ENCODE measurements at places on chromosomes 5 and 9. TPM values are rescaled to one million over a fixed set of nuclear protein-coding genes. Genes with fewer than 3 reads are reported as not detected.

The NR6A1 gene
- total RNA-seq, result not detected

The PRRX2 gene
- not detected for total RNA-seq

The TRPM6 gene
- not detected for total RNA-seq

The SLC2A8 gene
- total RNA-seq, result 2.3 TPM

DNA sequence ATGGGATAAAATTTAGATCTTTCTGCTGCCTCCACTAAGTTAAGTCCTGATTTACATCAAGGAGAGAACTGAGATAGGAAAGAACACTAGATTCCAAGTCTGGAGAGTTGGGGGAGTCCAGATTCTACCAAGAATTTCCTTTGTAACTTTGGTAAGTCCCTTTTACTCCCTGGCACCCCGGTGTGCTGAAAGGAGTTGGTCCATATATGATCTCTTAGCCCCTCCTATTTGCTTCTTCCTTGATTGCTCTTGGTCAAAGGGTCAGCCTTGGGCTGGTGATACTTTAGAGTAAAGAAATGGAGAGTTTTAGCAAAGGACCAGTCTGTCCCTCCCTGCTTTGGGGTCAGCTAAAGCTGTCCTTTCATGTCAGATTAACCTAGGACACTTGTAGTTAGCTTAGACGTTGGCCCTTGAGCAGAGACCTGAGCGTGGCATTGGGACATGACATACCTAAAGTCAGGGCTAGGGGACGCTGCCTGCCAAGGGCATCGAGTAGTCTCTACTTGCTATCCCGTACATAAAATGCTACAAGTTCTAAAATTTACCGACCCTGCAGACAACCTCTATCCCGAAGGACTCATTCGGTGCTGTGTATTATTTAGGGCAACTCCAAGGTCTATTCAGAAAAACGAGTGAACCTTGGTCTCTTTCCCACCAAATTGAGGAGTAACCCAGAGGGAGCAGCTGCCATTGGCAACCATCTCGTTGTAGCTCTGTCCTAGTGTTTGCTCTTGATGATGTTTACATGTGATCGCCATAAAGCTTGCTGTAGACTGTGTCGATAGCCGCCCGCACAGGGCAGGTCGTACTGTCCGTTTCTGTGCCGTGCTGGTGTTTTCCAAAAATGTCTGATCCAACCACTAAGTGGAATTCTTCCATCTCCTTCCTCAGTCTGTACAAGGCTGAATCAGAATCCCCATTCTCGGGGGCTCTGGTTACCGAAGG, 94.4 kb downstream of the PDE6A start:
- no peak overlapping the region for H3K4me3 ChIP-seq
- H3K27me3 ChIP-seq, result no peaks in the 10 kb centered on the region
- DNase-seq, result no peak
- H3K36me3 ChIP-seq, result no peaks in the 10 kb centered on the region

- H3K27ac ChIP-seq, result no peak overlapping the region
- no peak for DNase-seq
- H3K36me3 ChIP-seq, result no peaks in the 10 kb centered on the region
- H3K27me3 ChIP-seq, result no peaks in the 10 kb centered on the region
- H3K4me1 ChIP-seq, result no peaks in the 10 kb centered on the region
These were observed 283.7 kb downstream of the ZNF608 start for GRCh38 chr5:124462751-124463150.

DNA sequence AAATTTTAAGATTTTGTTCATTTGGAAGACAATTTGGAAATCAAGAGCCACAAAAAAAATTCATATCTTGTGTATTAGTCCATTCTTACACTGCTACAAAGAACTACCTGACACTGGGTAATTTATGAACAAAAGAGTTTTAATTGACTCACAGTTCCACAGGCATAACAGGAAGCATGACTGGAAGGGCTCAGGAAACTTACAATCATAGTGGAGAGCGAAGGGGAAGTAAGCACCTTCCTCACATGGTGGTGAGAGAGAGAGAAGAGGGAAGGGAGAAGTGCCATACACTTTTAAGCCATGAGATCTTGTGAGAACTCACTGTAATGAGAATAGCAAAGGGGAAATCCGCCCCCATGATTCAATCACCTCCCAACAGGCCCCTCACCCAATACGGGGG, 274.4 kb downstream of the KCNN2 start:
- DNase-seq, result no peak
- no peak overlapping the region for H3K4me3 ChIP-seq
- no peak overlapping the region for H3K27ac ChIP-seq
- no peaks in the 10 kb centered on the region for H3K36me3 ChIP-seq
- no peaks in the 10 kb centered on the region for H3K4me1 ChIP-seq
- H3K27me3 ChIP-seq, result no peaks in the 10 kb centered on the region

GRCh38 chr5:62077823-62078550, 228.0 kb upstream of the KIF2A start:
- no peaks in the 10 kb centered on the region for H3K27me3 ChIP-seq
- no peaks in the 10 kb centered on the region for H3K36me3 ChIP-seq
- no peak overlapping the region for H3K4me3 ChIP-seq
- no peak overlapping the region for H3K27ac ChIP-seq
- no peaks in the 10 kb centered on the region for H3K4me1 ChIP-seq

DNA sequence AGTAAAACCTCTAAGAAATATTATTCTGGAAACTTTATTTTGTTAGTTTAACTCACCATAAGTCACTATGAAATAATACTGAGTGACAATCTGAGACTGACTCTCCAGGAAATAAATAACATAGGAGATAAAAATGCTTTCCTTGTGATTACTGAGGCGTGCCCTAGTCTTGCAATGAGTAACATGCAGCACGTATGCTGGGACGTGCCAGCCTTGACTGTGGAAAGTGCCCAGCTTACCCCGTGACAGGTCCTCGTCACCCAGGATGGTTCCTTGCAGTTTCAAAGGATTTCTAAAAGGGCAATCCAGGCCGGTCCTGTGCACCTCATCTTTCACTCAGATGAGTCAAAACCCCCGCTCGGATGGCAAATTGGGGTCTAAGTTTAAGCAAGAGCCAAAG, 720.8 kb upstream of the ADAMTS16 start:
- no peaks in the 10 kb centered on the region for H3K4me1 ChIP-seq
- H3K36me3 ChIP-seq, result no peaks in the 10 kb centered on the region
- no peaks in the 10 kb centered on the region for H3K27me3 ChIP-seq

- no peak overlapping the region for H3K27ac ChIP-seq
- no peaks in the 10 kb centered on the region for H3K27me3 ChIP-seq
- no peaks in the 10 kb centered on the region for H3K36me3 ChIP-seq
- DNase-seq, result no peak
These were observed 70.5 kb upstream of the RAD23B start for GRCh38 chr9:107212613-107213012.

DNA sequence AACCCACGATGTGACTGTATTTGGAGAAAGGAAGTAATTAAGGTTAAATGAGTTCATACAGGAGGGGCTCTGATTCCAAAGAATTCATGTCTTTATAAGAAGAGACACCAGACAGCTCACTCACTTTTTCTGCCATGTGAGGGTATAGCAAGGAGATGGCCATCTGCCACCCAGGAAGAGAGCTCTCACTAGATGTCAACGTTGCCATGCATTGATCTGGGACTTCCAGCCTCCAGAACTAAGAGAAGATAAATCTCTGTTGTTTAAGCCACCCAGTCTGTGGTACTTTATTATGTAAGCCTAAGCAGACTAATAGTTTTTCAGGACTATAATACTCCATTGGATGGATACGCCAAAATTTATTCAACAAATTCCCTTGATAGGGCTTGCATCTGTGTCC, 89.8 kb upstream of the RAD23B start:
- DNase-seq, result no peak
- H3K36me3 ChIP-seq, result no peaks in the 10 kb centered on the region
- no peak overlapping the region for H3K27ac ChIP-seq

DNA sequence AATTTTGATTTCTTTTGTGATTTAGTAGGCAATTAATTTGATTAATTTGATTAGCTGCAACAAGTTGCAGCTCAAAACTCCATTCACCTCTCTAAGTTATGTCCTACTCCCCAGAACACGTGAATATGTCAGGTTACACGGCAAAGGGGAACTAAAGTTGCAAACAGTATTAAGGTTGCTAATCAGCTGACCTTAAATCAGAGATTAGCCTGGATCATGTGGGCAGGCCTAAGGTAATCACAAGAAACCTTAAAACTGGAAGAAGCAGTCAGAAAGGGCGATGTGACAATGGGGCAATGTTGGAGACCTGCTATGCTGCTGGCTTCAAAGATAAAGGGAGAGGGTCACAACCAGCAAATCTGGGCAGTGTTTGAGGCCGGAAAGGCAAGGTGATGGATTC, 47.3 kb upstream of the ANXA1 start:
- no peak for DNase-seq
- no peak overlapping the region for H3K27ac ChIP-seq
- H3K27me3 ChIP-seq, result no peaks in the 10 kb centered on the region
- H3K4me1 ChIP-seq, result no peaks in the 10 kb centered on the region
- H3K4me3 ChIP-seq, result no peak overlapping the region

GRCh38 chr5:148849461-148849860, 23.1 kb downstream of the ADRB2 start:
- H3K27me3 ChIP-seq, result no peaks in the 10 kb centered on the region
- no peak overlapping the region for H3K4me3 ChIP-seq
- no peaks in the 10 kb centered on the region for H3K36me3 ChIP-seq
- H3K27ac ChIP-seq, result peak overlapping the region; percentile 30

- H3K27me3 ChIP-seq, result no peaks in the 10 kb centered on the region
- H3K4me3 ChIP-seq, result no peak overlapping the region
- H3K36me3 ChIP-seq, result no peaks in the 10 kb centered on the region
- DNase-seq, result no peak
- H3K27ac ChIP-seq, result no peak overlapping the region
These were observed 113.4 kb downstream of the CMYA5 start for GRCh38 chr5:79803007-79803406.

GRCh38 chr5:170114271-170114670, 8.6 kb downstream of the FOXI1 start:
- DNase-seq, result no peak
- no peaks in the 10 kb centered on the region for H3K4me1 ChIP-seq
- no peaks in the 10 kb centered on the region for H3K36me3 ChIP-seq

GRCh38 chr5:137636830-137637714, 98.8 kb downstream of the KLHL3 start:
- H3K4me1 ChIP-seq, result no peaks in the 10 kb centered on the region
- no peaks in the 10 kb centered on the region for H3K27me3 ChIP-seq
- H3K36me3 ChIP-seq, result no peaks in the 10 kb centered on the region
- H3K27ac ChIP-seq, result no peak overlapping the region
- DNase-seq, result no peak

GRCh38 chr5:6926491-6927038, 213.3 kb downstream of the TENT4A start:
- no peak for DNase-seq
- H3K27ac ChIP-seq, result no peak overlapping the region

DNA sequence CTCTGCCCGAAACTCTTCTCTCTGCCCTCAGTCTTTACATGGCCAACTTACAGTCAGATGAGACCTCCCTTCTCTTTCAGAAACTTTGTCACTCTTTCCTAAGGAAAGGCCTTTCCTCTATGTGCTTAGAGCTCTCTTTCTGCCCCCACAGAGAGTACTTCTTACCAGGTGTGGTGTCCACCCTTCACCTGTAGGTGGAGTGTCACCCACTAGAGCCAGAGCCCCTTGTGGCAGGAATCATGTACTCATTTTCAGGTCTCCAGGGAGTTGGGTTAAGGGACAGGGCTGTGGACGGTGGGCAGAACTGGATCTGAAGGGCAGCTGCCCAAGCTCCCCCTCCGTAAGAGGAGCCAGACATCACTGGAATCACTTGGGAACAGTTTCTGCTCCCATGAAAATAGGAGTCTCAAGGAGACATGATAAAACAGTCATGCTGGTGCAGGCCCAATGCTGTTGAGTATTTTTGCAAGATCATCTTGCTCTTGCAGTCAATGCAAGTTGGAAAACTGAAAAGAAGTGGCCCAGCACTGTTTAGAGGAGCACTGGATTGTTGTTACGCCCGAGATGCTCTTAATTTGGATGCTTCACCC, 436.7 kb downstream of the ZSWIM6 start:
- H3K27me3 ChIP-seq, result peaks cover 1% of the 10 kb centered on the region
- H3K4me1 ChIP-seq, result no peaks in the 10 kb centered on the region
- H3K27ac ChIP-seq, result no peak overlapping the region
- H3K4me3 ChIP-seq, result no peak overlapping the region
- no peak for DNase-seq

- H3K36me3 ChIP-seq, result no peaks in the 10 kb centered on the region
- H3K4me3 ChIP-seq, result no peak overlapping the region
- DNase-seq, result no peak
- H3K4me1 ChIP-seq, result peaks cover 8% of the 10 kb centered on the region
- no peak overlapping the region for H3K27ac ChIP-seq
These were observed 29.4 kb downstream of the CAMSAP1 start for GRCh38 chr9:135877791-135878527.

GRCh38 chr9:18358325-18358724, 115.6 kb upstream of the ADAMTSL1 start:
- no peaks in the 10 kb centered on the region for H3K27me3 ChIP-seq
- H3K4me1 ChIP-seq, result no peaks in the 10 kb centered on the region
- H3K4me3 ChIP-seq, result no peak overlapping the region
- no peaks in the 10 kb centered on the region for H3K36me3 ChIP-seq
- no peak overlapping the region for H3K27ac ChIP-seq

DNA sequence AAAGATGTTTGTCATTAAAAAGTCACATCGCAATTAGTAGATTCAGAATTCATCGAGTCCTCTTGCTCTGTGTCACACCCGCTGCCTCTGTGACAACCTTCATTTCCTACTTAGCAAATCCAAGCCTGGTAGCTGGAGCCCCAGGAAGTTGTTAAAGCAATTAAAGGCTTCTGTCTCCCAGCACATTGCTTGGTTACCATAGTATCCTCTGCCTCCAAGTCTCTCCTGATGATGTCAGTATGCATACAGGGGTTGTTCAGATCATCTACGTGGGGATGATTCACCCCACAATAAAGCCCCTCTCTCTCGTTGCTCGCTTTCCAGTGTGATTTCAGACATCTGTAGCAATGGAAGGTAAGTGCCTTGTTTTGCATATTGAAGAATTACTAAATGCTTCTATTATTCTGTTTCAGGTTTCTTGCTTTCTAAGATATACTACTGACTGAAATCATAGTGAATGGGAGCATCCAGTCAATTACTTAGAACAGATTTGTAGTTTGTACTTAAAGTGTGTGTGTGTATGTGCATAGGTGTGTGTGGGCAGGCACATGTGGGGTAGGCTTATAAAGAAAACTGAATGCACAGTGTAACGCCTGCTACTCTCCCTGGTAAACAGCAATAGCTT, 52.9 kb downstream of the PAM start:
- no peaks in the 10 kb centered on the region for H3K27me3 ChIP-seq
- H3K4me1 ChIP-seq, result no peaks in the 10 kb centered on the region
- H3K36me3 ChIP-seq, result no peaks in the 10 kb centered on the region
- DNase-seq, result no peak
- H3K4me3 ChIP-seq, result no peak overlapping the region
- H3K27ac ChIP-seq, result no peak overlapping the region

DNA sequence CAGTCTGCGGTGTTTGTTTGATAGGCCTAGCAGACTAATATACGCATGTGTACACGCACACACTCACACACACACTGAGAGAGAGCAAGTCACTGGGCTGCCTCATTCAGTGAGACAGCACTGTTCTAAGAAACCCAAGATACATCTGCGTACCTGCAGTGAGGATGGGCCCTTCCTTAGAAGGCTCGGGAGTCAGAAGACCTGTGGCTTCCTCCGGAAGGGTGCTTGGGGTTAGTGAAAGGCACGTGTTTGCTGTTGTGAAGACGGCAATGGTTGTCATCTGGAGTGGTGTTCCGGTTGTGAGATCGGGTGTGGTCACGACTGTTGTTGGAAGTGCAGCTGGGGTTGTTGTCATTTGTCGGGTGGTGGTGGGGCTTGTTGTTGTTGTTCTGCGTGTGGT, 11.7 kb downstream of the TIMD4 start:
- H3K27ac ChIP-seq, result no peak overlapping the region
- no peaks in the 10 kb centered on the region for H3K4me1 ChIP-seq
- no peaks in the 10 kb centered on the region for H3K27me3 ChIP-seq
- H3K36me3 ChIP-seq, result no peaks in the 10 kb centered on the region

- peak; percentile 67 for DNase-seq
- peak overlapping the region; percentile 87 for H3K27ac ChIP-seq
- H3K27me3 ChIP-seq, result no peaks in the 10 kb centered on the region
These were observed 478 bp downstream of the RAB14 start for GRCh38 chr9:121201045-121201737.
